Occipital lobe (tissue), 3 donors: ENCODE measurements at places on chromosomes 11 and 22. TPM values are rescaled to one million over a fixed set of nuclear protein-coding genes. Genes with fewer than 3 reads are reported as not detected.

DNA sequence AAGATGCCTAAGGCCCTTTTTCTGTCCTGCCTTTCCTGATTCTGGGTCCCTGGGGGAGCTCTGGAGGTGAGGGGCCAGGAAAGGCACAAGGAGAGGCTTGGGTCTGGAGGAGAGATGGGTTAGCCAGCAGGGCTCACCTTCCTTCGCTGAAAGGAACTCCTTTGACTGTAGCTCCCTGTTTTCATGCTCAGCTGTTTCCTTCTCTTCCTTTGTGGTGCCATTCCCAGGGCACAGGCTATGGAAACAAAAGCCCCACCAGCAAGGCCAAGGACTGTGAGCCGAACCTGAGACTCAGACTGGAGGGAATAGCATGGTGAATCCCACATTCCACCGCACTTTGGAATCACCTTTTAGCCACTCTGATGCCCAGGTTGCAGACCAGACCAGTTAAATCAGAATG, 10.5 kb downstream of the SLC43A3 start:
- no peak for DNase-seq

GRCh38 chr22:23622634-23623033, 9.5 kb downstream of the DRICH1 start:
- DNase-seq: no peak

- no peak for DNase-seq
Measured at GRCh38 chr11:70097783-70098563, 19.9 kb downstream of the ANO1 start.

- no peak for DNase-seq
Measured at GRCh38 chr11:122453586-122453985, 201.9 kb upstream of the UBASH3B start.

The GLYATL2 gene
- 1.2 TPM for total RNA-seq

DNA sequence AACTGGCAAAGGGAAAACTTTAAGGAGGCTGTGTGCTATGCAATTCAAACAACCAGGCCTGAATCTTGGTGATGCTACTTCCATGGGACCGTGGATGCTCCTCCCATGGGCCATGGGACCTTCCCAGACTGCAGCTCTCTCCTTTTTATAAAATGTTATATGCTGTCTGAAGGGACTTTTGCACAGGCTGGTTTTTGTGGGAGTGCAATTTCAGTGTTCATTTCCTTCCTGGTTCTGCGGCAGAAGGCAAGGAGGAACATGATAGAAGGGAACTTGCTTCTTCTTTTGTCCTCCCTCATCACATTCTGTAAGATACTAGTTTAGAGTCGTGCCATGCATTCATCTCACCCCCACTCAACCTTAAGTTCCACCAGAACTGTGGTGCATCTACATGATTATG, 68.9 kb downstream of the C11orf58 start:
- no peak for DNase-seq

DNA sequence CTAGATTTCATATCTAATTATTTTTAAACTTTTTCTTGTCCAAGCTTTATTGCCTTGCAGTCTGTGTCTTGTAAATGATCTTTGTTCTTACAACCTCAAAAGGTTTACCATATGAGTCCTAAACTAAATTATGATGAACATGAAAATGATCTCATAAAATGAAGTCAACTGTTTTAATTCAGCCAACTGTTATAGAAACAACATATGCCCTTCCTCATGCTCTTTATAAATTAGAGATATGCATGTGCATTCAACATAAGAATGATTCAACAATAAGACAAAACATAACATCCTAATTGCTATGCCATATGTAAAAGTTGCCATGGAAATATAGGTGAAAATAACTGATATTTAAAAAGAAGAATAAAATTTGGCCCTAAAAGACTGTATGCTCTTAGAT, 774.4 kb downstream of the LUZP2 start:
- no peak for DNase-seq

DNA sequence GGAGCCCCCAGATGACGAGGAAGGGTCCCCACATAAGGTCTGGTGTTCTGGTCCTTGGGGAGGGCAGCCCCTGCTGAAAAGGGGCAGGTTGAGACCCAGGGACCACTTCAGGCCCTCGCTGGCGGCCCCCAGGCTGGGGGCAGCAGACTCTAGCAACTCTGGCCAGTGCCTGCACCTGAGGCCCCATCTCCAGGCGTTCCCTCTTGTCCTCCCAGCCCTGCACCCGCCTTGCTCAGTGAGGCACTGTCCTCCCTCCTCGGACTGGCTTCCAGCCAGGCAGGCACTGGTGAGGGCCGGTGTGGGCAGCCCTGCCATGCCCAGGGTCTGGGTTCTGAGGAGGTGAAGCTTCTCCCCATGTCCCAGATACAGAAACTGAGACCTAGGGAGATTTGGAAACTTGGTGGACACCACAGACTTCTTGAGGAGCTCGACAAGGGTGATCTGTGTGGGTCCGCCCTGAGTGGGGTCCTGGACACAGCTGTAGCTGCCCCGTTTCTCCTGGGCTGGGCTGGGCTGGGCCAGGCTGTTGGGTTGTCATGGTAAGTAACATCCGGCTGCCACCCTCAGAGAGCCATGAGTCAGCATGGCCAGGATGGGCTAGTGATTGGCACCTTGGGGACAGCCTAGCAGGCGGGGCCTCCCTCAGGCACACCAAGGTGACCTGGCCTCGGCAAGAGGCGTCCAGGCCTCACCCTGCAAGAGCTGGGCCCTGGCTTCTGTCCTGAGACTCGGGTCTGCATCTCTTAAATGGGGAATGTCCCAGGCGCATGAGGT, 11.1 kb upstream of the PHLDA2 start:
- no peak for DNase-seq
